ENCODE measurements at places on chromosomes 1 and 21.

- peak; percentile 28 for DNase-seq
Measured at GRCh38 chr1:200896531-200897196, 2.0 kb downstream of the INAVA start.

- no peak for DNase-seq
Measured at GRCh38 chr21:37281993-37282392, 14.9 kb upstream of the VPS26C start.

- DNase-seq, result peak; percentile 38
Measured at GRCh38 chr1:32390904-32391870, 3.1 kb downstream of the BSDC1 start.

DNA sequence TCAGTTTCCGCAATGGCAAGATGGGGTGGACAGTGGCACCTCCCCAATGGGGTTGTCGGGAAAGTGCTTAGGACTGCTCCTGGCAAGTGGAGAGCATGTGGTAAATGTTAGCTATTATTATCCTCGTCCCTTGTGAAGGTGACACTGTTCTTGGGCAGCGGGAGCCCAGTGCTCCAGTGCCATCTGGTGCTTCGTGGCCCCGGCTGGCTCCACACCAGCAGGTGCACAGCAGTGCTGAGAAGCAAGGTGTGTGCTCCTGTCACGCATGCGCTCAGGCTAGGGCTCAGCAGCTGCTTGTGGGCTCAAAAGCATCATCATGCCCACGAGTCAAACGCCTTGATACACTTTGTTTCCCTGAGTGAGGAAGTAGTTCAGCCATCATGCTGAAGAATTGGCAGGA lies 24.9 kb upstream of the KCNC4 start:
- no peak for DNase-seq

DNA sequence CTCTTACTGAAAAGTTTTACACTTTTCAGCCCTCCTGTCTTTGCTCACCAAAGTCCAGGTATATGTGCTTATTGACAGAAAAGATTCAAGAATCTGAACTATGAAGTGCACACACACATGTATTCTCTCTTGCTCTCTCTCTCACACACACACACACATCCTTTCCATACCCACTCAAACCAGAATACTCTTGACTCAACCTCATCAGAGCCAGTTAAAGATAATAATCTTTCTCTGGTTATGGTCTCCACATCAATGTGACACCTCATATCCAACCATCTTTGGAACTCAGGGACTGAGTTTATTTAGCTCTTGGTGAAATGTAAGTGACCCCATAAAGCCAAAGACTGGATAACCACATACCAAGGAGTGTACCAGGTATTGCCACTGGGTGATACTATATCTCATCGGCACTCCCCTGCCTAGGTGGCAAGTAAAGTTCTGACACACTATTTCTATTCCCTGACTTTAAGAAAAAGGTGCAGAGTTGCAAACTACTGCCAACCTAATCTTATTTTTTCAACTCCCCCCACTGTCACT lies 24.9 kb upstream of the RGS8 start:
- no peak for DNase-seq

GRCh38 chr1:20197329-20197791 lies 11.0 kb upstream of the PLA2G2C start:
- DNase-seq, result no peak

DNA sequence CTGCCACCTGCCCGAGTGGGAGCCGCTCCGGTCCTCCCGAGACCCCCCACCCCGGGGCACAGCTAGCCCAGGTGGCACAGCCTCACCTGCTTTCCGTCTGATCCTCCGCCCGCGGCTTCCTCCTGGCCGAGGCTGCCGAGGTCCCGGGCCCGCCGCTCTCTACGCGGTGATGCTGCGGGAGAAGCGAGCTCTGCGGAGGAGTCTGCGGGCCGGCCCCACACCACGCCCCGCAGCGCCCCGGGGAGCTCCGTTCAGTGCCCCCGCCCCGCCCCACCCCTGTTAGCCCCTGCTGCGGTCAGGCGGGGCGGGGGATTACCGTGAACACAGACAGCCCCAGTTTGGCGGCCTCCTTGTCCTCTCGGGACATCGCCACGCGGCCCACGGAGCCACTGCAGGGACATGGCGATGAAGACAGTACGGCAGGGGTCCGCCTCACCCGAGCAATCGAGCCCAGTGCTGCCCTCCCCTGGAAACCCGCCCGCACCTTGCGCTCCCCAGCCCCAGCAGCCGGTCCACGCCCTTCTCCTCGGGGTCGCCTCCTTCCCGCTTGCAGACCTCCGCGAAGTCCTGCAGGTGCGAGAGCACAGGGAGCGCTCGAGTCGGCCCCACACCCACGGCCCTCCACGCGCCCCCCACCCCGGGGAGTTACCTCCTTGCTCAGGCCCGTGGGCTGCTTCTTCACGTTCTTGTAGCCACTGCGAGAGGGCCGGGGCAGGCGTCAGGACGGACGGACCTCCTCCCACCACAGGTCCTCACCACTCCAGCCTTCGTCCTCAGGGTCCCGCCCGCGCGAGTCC lies 933 bp downstream of the C1orf35 start:
- peak; percentile 26 for DNase-seq

- no peak for DNase-seq
Measured at GRCh38 chr1:194102607-194103006, 916.2 kb upstream of the B3GALT2 start.

Measured in fibroblast of pulmonary artery (primary cell).